ENCODE measurements at places on chromosomes 3 and 15. TPM values are rescaled to one million over a fixed set of nuclear protein-coding genes. Genes with fewer than 3 reads are reported as not detected.

USP19 gene
- total RNA-seq = 21.9 TPM

SLC12A1 gene
- not detected for total RNA-seq

SYNPR gene
- not detected for total RNA-seq

GOLGA6B gene
- not detected for total RNA-seq

SLC9C1 gene
- total RNA-seq = not detected

CFAP20DC gene
- 2.5 TPM for total RNA-seq

MAGEL2 gene
- total RNA-seq = not detected

DNAJC19 gene
- total RNA-seq = 23.2 TPM

SAXO2 gene
- 1.3 TPM for total RNA-seq

SLC6A6 gene
- total RNA-seq = 76.4 TPM
